ENCODE measurements at places on chromosomes 1 and 21. TPM values are rescaled to one million over a fixed set of nuclear protein-coding genes. Genes with fewer than 3 reads are reported as not detected.

CSF1 gene
- total RNA-seq: 81.9 TPM

TMPRSS15 gene
- not detected for total RNA-seq

NUP210L gene
- total RNA-seq: 0.05 TPM

KRTAP13-2 gene
- total RNA-seq: not detected

SFN gene
- total RNA-seq: 0.61 TPM

CLDN17 gene
- total RNA-seq: not detected

WNT4 gene
- not detected for total RNA-seq

NR1I3 gene
- total RNA-seq: not detected

AGBL4 gene
- total RNA-seq: not detected

RYR2 gene
- total RNA-seq: 0.05 TPM

CD55 gene
- total RNA-seq: 103 TPM

CD5L gene
- not detected for total RNA-seq

GJA9 gene
- total RNA-seq: not detected

BARHL2 gene
- total RNA-seq: not detected

LCE1F gene
- total RNA-seq: not detected

H6PD gene
- total RNA-seq: 5.0 TPM

TAL1 gene
- 0.11 TPM for total RNA-seq

S100A7 gene
- not detected for total RNA-seq

MGST3 gene
- total RNA-seq: 11.5 TPM

FCRL6 gene
- not detected for total RNA-seq

LPAR3 gene
- 0.95 TPM for total RNA-seq

SYT2 gene
- not detected for total RNA-seq

GBP5 gene
- 63.4 TPM for total RNA-seq

S100A16 gene
- 0.29 TPM for total RNA-seq

MX2 gene
- 7.6 TPM for total RNA-seq

NBPF4 gene
- 0.08 TPM for total RNA-seq

LIN28A gene
- 0.37 TPM for total RNA-seq

HSPB7 gene
- total RNA-seq: 0.24 TPM

ZFP69 gene
- total RNA-seq: 2.7 TPM

HAO2 gene
- not detected for total RNA-seq

CYP4A22 gene
- not detected for total RNA-seq

LCE2C gene
- total RNA-seq: not detected

S100A1 gene
- not detected for total RNA-seq

All from activated T-cell treated with anti-CD3 and anti-CD28 coated beads, Interleukin-2, amount 50 U/mL, for 4 hours (primary cell).